Mammary epithelial cell (primary cell): ENCODE measurements at places on chromosomes 12 and 14. TPM values are rescaled to one million over a fixed set of nuclear protein-coding genes. Genes with fewer than 3 reads are reported as not detected.

Gene MVK
- 18.3 and 51.5 TPM in 2 replicates for total RNA-seq

Gene CACNA2D4
- total RNA-seq = not detected in 2 replicates

Gene OR4E2
- total RNA-seq = not detected in 2 replicates

Gene SARNP
- 34.7 TPM for total RNA-seq

Gene NFATC4
- total RNA-seq = 9.0 TPM

Gene ZNF385A
- 16.0 TPM for total RNA-seq

Gene CD4
- total RNA-seq = 0.17 TPM

Gene TAS2R50
- total RNA-seq = 0.35 and 1.1 TPM in 2 replicates

Gene IKZF4
- total RNA-seq = 2.2 TPM

Gene RAB2B
- total RNA-seq = 21.8 TPM

Gene ETV6
- 28.3 and 29.2 TPM in 2 replicates for total RNA-seq

Gene BCL11B
- 2.7 and 7.1 TPM in 2 replicates for total RNA-seq

Gene PLEK2
- 93.2 and 152 TPM in 2 replicates for total RNA-seq

Gene GDF3
- total RNA-seq = not detected

Gene ADAMTS20
- not detected in 2 replicates for total RNA-seq

Gene ADIPOR2
- total RNA-seq = 58.5 and 73.0 TPM in 2 replicates

Gene RFX4
- not detected in 2 replicates for total RNA-seq

GRCh38 chr12:98514982-98515286 lies 456 bp upstream of the TMPO start:
- no peak for DNase-seq

- no peak for DNase-seq
Measured at GRCh38 chr14:30264161-30264560, 294.8 kb upstream of the G2E3 start.

GRCh38 chr12:79873201-79873600 lies 61.7 kb downstream of the PPP1R12A start:
- DNase-seq = no peak

DNA sequence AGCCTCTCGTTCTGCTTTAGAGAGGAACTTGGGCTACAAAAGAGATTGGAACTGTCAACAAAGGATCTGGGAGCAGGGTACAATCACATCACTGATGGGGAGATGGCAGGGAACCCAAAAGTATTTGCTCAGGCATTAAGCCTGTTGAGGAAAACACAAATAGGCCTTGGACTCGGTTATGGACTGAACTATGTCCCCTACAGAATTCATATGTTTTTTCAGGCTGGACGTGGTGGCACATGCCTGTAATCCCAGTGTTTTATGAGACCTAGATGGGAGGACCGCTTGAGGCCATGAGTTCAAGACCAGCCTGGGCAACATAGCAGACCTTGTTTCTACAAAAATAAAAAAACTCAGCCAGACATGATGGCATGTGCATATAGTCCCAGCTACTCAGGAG lies 13.9 kb downstream of the DDX23 start:
- DNase-seq = no peak

- no peak for DNase-seq
Measured at GRCh38 chr14:44979740-44980356, 17.9 kb downstream of the TOGARAM1 start.

- no peak for DNase-seq
Measured at GRCh38 chr12:23540572-23540971, 408.9 kb downstream of the SOX5 start.

DNA sequence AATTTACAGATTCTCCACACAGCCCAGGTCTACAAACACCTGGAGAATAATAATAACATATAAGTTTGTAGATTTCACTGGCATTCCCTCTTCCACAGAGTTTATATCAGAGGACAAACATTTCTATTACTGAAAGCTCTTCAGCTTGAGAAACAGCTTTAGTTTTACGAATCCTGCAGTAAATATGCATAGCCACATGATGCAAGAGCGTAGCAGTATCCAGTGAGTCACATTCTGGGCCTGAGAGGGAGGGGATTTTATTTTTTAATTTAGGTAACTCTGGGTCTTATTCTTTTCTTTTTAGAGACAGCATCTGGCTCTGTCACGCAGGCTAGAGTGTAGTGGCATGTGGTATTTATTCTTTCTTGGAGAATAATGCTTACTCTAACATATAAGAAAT lies 1002.8 kb downstream of the TRHDE start:
- DNase-seq = no peak

GRCh38 chr12:96136161-96136560 lies 58.0 kb upstream of the ELK3 start:
- DNase-seq = peak; percentile 36

DNA sequence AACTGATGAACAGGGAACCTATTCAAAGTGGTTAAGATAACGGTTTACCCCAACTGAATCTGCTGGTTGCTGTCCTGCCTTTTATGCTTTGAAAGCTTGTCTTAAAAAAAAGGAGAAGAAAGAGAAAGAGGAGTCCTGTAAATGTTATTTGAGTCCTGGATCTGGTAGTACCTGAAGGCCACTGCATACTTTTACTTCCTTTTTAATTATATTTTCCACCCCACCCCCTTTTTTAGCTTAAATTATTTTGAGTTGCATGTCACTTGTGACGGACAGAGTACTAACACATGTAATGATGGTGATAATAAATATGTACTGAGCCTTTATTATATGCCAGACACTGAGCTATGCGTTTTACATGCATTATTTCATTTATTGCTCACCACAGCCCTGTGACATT lies 2.5 kb upstream of the AMIGO2 start:
- DNase-seq = no peak

DNA sequence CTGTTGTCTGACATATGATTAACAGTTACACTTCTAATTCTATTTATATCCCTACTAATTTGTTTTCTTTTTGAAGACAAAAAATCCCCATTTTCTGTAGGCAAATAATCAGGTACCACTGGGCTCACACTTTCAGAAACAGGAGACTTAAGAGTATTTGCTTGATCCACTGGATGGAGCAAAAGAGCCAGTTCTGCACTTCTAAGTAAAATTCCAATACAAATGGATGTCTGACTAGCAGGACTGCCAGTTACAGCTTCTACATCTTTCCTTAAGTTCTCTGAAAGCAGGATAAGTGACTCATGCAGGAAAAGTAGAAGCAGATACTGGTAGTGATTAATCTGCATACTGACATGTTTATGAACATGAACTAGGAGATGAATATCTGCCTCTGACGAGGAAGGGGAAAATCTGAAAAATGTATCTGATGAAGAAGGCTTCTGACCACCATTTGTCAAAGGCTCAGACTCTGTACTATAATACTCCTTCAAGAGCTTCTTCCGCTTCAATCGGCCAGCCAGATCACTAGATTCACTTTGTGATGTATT lies 73.8 kb upstream of the ANKS1B start:
- peak; percentile 86 for DNase-seq

DNA sequence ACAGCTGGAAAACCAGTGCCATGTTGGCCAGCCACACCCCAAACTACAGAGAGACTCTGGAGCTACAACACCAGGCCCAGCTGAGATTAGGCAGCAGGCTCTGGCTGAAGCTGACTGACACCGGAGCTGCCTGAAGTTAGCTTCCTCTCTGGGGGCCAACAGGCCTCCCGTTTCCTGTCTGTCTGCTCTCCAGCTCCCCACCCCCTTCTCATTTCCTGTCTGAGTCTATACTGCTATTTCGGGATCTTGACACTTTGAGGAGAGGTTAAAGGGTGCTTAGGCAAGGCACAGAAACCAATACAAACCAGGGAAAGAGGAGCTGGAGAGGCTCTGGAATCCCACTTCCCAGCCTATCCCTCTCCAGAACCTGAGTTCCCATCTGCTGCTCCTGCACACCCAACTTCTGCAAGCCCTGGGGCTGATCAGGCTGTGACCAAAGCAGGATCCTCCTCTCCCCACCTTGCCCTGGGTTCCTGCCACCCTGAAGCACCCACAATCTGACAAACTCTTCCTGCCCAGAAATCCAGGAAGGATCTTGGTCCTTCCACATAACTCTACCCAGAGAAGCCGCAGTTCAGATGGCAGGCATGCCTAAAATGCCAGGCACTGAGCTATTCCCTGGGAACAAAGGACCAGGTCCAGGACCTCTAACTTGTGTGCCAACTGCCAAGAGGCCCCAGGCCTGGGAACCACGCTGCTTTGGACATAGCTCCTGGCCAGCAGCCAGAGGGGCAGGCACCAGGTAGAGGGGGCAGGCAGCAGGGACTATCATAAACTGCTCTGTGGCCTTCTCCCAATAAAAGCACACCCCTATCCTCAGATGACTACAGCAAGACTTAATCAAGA lies 39.9 kb downstream of the PRPF40B start:
- peak; percentile 46 for DNase-seq

DNA sequence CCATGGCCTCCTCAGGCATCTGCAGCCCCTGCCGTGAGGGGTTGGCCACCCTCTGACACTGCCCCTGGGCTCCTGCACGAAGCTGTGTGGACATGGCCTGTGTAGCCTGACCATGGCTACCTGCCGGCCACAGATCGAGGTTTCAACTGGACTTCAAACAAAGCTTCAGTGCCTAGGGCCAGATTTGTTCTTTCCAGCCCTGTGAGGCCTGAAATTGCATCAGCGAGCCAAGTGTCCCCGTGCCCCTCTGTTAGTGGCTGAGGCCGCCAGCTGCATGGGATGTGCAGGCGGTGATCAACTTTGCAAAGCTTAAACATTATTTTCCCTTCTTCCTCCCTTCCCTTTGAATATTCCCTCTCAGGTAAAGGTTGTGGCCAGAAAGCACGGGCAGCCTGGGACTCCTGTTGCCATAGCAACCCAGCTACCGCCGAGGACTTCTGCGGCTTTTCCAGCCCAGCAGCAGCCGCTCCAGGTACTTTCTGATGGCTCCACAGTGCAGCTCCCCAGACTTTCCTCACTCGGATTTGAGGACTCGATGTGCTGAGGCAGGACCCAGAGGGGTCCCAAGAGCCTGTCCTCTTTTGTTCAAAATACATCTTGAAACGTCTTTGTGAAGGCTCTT lies 35.8 kb downstream of the DDX51 start:
- DNase-seq = no peak

- no peak for DNase-seq
Measured at GRCh38 chr12:116067892-116068291, 209.6 kb downstream of the MED13L start.

DNA sequence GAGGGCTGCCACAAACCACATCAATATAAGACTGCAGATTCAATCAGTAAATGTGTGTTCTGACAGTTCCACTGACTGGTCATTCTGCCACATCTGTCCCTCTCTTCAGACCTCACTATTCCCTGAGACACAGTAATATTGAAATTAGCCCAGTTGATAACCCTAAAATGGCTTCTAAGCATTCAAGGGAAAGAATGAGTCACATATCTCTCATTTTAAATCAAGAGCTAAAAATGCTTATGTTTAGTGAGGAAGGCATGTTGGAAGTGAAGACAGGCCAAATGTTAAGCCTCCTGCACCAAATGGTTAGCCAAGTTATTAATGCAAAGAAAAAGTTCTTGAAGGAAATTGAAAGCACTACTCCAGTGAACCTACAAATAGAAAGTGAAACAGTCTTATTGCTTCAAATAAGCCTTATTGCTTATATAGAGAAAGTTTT lies 24.5 kb upstream of the KIF21A start:
- DNase-seq = no peak

DNA sequence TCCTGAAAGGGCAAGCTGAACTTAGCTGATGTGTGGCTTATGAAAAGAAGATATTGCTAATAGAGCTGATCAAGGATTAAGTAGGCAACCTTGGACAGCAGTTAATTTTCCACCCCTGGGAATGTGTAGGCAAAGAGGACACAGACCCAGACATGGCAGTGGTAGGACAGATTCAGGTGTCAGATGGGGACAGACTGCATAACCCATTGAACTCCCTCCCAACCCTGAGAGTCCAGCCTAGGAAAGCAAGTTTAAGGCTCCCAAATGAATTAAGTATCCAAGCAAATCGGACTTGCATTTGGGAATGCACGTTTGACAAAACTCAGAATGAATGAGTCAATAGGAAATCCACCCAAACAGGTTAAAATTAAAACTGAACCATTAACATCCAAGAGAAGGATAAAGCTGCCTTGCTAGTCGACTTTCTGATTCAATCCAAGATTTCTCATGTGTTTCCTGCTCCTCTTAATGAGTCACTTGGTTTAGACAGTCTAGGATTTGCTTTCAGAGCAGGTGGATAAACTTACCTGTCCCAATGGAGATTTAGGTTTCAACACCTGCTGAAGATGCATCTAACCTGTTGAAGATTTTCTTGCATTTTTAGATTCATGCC lies 385.4 kb downstream of the CCDC91 start:
- no peak for DNase-seq

- no peak for DNase-seq
Measured at GRCh38 chr14:53062856-53063255, 90.3 kb downstream of the DDHD1 start.

GRCh38 chr12:103839609-103840461 lies 1.2 kb downstream of the NT5DC3 start:
- no peak for DNase-seq

GRCh38 chr14:94282991-94283723 lies 9.9 kb downstream of the SERPINA10 start:
- no peak for DNase-seq

GRCh38 chr12:96396914-96397313 lies 3.3 kb downstream of the CDK17 start:
- no peak for DNase-seq

- peak; percentile 69 for DNase-seq
Measured at GRCh38 chr14:104979758-104980610, 1.8 kb upstream of the AHNAK2 start.

GRCh38 chr12:99253068-99253467 lies 394.5 kb upstream of the GARIN6 start:
- DNase-seq = no peak

DNA sequence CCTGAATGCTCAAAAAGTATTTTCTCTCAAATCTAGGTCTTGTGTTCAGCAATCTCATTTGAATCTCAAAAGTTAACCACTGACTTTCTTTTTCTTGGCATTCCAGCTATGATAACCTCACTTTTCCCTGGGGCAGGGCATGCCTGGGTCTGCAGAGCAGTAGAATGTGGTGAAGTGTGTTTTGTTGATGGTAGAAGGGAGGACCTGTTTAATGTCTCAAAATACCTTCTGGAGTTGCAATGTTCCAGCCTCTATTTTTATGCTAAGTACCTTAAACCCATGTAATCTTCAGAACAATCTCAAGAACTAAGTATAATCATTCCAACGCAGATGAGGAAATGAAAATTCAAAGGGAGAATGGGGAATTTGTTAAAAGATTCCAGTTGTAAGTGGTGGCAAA lies 82.1 kb upstream of the FUT8 start:
- DNase-seq = peak; percentile 54

DNA sequence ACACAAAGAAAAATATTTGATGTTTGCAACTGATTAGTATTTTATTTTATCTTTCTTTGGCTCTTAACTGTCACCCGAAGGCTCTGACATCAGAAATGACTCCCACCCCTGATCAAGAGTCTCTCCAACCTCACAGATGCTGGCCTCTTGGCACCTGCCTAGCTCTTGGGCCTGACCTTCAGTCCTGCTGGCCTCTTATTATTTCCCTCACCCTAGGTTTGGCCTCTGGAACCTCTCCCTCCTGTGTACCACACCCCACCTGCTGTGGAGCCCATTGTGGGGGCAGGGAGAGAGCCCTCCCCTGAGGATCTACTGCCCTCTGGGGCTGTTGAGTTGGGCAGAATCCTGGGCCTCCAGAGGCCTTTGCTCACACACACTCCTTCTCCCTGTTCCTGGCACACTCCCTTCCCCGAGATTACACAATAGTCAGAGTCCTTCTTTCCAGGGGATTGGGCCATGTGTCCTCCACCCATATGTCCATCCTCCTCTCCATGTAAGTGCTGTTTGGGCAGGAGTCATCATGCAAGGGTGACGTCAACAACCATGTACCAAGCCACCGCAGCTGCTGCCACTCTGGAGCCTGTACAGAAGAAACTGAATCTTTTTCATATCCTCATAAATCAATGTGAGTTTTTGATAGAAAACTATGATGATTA lies 124.3 kb downstream of the RASSF9 start:
- no peak for DNase-seq

- peak; percentile 1 for DNase-seq
Measured at GRCh38 chr14:21990116-21990515, 316.5 kb upstream of the OR4E1 start.

GRCh38 chr12:55814257-55814656 lies 3.3 kb downstream of the SARNP start:
- no peak for DNase-seq
